Left lung (tissue), 14 donors: ENCODE measurements at places on chromosomes 11 and 22.

GRCh38 chr22:20094197-20094807, 14.3 kb downstream of the DGCR8 start:
- peak; percentile 26 for DNase-seq

DNA sequence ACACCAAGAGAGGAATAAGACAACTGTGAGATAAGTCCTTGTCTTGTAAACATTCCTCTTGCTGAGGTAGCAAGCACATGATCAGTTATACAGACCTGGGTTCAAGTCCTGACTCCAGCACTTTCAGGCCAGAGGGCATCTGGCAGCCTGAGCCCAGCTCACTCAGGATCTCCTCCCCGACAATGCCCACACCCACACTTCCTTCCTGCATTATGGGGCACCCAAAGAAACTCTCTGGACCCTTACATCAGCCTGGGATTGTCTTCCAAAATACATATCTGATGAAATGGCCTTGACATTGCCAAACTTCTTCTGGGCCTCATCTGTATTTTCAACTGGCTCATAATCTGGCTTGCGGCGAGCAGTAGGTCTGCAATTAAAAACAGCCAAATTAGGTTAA, 48.6 kb downstream of the ARFGAP3 start:
- no peak for DNase-seq

DNA sequence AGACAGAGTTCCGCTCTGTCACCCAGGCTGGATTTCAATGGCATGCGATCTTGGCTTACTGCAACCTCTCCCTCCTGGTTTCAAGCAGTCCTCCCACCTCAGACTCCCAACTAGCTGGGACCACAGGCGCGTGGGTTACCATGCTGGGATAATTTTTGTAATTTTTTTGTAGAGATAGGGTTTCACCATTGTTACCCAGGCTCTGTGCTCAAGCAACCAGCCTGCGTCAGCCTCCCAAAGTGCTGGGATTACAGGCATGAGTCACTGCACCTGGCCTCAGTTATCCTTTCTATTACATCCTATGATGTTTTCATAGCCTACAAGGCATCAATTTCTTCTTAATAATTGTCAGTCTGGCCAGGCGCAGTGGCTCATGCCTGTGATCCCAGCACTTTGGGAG, 36.5 kb downstream of the LRRC74B start:
- DNase-seq: no peak

- DNase-seq: no peak
These were observed 599 bp downstream of the TIMM10B start for GRCh38 chr11:6481924-6482275.

DNA sequence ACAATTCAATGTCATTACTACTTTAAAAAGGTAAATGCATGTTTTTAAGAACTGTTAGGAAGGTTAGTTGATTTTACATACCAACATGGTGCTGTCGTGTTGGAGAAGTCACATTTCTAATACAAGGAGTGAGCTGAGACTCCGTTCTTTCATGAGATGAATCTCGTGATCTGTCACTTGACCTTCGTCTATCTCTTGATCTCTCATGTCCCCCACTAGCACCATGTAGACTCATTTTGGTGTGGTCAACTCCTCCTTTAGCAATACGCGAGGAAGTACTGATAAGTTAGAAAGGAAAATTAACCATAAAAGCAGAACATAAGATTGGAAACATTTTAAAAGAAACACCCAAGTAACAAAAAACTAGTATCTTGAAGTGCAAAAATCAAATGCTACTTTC, 41.5 kb downstream of the BTBD10 start:
- no peak for DNase-seq

- DNase-seq: no peak
These were observed 315.8 kb downstream of the CTTN start for GRCh38 chr11:70713988-70714665.

DNA sequence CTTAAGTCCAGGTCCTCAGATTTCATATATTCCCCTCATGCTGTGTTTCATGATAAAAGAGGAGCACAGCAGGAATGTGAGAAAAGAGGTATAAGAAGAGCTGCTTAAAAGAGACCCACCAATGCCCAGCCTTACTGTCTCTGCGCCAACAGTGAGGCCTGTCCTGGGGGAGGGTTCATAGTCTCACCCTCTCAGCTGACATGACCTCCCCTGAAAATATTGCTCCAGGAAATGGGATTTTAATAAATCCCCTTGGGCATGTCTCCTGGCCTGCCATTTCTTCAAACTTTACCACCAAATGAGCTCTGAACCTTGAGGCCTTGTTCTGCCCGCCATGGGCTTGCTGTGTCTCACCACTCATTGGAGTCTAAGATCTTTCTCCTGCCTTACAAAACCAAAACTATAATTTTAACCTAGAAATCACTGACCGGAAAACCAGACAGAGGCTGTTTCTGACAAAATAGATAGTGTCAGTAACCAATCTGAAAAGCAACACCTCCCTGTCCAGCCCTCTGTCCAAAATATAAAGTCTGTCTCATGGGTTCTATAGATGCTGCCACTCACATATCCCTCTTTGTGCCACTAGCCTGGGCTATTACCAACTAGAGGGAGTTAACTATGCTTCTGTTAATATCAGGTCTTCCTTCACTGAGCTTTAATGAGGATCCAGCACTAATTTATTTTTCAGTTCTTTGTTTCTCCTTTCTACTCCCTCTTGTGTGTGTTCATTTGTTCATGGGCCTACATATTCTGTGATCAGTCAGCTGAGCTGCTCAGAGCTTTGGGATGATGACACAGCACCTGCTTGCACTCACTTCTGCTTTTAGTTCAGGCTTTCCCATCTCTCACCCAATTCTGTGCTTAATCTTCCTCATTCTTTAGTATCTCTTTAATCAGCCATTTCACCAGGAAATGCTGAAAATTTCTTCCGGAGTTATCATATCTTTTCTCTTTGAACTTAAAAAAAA, at the start of gene OR2AG2:
Gene OR2AG2 (minus strand): TSS at position 51 of the 968 bp plus-strand sequence. CDS start 3,019 bp downstream, outside the sequence.
- peak; percentile 40 for DNase-seq

GRCh38 chr11:106275151-106275550, 197.7 kb downstream of the AASDHPPT start:
- no peak for DNase-seq

GRCh38 chr11:45093761-45094455, 52.5 kb upstream of the PRDM11 start:
- no peak for DNase-seq

DNA sequence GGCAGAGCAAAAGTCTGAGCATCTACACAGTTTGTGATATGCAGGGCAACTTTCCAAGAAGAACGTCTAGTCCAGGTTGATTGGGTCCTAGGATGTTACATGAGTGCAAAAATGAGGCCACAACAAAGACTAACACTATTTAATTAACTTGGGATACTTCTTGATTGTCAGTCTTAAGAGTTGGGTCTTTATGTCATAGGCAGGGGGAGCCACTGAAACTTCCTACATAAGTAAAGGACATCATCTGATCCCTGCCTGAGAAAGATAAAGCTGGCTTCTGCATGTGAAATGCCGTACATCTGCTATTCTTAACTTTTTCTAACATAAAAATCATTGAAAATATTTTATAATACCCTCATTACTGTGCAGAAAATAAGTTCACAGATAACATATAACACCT, 525.5 kb downstream of the NTM start:
- no peak for DNase-seq

- DNase-seq: no peak
These were observed 40.0 kb downstream of the TENM4 start for GRCh38 chr11:79400717-79401330.

DNA sequence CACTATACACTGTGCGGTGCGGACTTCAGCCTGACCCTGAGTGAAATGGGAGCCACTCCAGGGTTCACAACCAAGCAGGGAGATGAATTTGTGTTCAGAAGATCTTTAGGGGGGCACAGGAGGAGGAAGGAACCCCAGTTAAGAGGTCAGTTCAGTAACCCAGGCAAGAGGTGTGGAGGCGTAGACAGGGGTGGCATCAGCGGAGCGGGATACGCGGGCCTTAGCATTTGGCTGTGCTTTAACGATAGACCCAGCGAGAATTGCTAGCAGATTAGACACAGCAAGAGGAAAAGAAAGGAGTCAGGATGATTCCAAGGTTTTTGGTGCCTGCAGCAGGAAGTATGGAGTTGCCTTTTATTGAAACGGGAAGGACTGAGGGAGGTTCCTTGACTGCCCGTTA, 46.8 kb downstream of the CTTN start:
- no peak for DNase-seq

DNA sequence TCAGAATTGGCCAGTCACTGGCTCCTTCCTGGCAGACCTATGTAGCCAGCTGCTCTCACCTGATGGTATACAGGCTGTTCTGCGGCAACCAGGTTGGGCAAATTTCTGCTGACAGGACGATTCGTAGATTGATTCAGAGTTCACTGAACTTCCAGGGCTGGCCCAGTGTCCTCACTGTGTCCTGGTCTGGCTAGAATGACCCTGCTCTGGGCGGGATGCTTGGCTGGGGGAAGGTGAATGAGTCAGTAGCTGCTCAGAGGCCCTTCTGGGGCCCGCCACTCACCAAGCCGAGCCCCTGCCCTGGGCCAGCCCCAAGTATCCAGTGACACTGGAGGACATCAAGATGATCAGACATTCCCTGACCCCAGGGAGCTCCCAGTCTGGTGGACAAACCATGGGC, 62.9 kb upstream of the WNT11 start:
- no peak for DNase-seq

DNA sequence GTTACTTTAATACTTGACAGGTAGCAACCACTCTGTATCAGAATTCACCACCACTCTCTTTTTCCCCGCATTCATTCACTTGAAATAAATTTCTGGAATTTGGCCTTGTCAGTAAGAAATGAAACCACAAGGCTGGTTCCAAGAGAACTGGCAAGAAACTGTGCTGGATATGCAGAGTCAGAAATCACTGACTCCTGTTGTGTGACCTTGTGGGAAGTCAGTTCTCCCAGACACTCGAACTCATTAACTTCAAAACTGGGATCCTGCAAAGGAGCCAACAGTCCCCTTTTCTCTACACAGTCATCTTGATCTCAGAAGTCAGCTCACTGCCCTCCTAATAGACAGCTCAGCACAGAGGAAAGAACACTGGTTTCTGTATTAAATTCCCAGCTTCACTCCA, 142.7 kb downstream of the LRRC4C start:
- no peak for DNase-seq

DNA sequence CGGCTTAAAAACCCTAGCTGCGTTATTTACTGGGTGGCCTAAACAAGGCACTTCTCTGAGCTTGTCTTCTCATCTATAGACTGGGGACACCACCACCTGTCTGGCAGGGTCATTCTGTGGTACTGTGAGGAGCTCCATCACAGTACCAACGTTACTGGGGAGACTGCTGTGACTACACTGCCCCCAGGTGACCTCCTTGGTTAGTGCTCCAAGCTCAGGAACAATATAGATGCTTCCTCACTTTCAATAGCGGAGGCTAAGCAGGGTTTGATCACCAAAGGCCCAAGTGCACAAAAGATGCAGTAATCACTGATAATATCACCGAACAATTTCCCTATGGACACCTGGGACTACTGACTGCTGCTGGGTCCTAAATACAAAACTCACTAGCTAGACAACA, 18.8 kb downstream of the PRPF19 start:
- DNase-seq: no peak

DNA sequence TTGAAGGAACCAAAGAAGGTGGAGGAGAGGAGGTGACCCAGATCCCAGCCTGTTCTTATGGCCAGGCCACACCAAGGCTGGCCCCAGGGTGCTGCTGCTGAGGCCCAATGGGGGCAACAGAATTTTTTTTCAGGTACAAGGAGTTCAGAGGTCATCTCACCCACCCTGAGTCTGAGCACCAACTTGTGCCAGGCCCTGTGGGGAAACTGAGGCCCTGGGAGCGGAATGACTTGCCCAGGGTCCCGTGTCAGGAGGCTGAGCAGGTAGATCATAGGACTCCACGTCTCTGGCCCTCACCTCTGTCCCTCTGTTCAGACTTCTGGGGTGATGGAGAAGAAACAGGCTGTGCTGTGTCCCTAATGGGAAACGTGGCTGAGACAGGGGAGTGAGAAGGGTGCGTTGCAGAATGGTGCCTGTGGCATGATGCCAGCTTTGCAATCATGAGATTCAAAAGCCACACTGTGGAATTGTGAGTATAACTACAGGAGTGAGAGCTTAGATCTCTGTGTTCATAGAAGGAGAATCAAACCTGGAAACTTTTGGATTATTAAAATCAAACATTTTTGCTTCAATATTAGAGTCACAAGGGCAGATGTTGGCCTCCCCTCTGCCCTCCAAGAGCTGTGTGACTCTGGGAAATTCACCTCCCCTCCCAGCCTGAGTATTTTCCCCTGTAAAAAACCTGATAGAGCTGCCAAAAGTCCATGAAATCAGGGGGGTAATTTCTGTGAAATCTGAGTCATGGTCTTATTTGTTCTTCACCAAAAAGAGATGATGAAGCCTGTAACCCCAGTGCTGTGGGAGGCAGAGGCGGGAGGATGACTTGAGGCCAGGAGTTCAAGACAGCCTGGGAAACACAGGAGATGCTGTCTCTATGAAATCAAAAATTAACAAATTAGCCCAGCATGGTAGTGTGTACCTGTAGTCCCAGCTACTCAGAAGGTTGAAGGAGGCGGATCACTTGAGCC, 874 bp downstream of the APOL1 start:
- peak; percentile 33 for DNase-seq

- DNase-seq: no peak
These were observed 2.8 kb downstream of the TSPAN32 start for GRCh38 chr11:2304506-2305139.

- no peak for DNase-seq
These were observed 357.2 kb downstream of the TMEM135 start for GRCh38 chr11:87394924-87395323.

DNA sequence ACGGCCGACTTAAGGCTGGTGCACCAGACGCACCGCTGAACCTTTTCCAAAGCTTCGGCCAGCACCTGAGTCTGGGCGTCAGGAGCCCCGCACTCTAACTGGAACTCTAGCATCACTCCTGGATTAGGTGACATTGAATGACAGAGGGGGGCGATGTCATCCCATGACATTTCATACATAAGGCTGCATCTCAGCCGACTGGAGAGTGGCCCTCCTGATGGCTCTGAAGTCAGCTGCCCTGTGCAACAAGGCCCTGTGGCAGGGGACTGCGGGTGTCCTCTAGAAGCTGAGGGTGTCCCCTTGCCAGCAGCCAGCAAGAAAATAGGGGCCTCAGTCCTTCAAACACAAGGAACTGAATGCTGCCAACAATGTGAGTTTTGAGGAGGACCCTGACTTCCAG, 10.1 kb upstream of the FADS3 start:
- no peak for DNase-seq

GRCh38 chr11:61536676-61537270, 28.2 kb downstream of the LRRC10B start:
- no peak for DNase-seq

- no peak for DNase-seq
These were observed 79.1 kb downstream of the TBC1D22A start for GRCh38 chr22:46841522-46841921.

- no peak for DNase-seq
These were observed 426.4 kb downstream of the CTTN start for GRCh38 chr11:70824605-70825245.

- DNase-seq: no peak
These were observed 130.5 kb downstream of the KIRREL3 start for GRCh38 chr11:126870021-126870420.

- DNase-seq: no peak
These were observed 20.4 kb upstream of the LYVE1 start for GRCh38 chr11:10588904-10589303.
